ENCODE measurements at places on chromosomes 12 and 14. TPM values are rescaled to one million over a fixed set of nuclear protein-coding genes. Genes with fewer than 3 reads are reported as not detected.

DNA sequence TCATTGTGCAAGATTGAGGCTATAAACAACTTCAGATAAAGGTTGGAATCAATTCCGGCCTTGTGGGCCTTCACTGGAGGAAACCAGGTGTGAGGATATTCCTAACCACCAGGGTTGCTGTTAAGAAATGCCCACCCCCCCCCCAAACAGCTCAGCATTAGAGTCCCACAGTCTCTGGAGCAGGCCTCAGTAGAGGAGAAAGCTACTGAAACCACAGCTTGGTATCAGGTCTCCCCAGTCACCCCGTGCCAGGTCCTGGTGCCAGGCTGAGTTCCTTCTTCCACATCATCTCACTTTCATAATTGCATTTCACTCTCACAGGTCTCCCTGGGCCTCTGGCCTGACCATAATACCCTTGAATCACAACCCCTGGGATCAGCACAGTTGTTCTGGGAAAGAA, 12.5 kb downstream of the GALNT6 start:
- DNase-seq = no peak

GRCh38 chr12:175250-175649, 38.7 kb downstream of the SLC6A12 start:
- no peak for DNase-seq

GRCh38 chr12:1533205-1533601, 61.2 kb downstream of the FBXL14 start:
- no peak for DNase-seq

- DNase-seq = no peak
Measured at GRCh38 chr14:52049721-52050588, 18.9 kb downstream of the NID2 start.

DNA sequence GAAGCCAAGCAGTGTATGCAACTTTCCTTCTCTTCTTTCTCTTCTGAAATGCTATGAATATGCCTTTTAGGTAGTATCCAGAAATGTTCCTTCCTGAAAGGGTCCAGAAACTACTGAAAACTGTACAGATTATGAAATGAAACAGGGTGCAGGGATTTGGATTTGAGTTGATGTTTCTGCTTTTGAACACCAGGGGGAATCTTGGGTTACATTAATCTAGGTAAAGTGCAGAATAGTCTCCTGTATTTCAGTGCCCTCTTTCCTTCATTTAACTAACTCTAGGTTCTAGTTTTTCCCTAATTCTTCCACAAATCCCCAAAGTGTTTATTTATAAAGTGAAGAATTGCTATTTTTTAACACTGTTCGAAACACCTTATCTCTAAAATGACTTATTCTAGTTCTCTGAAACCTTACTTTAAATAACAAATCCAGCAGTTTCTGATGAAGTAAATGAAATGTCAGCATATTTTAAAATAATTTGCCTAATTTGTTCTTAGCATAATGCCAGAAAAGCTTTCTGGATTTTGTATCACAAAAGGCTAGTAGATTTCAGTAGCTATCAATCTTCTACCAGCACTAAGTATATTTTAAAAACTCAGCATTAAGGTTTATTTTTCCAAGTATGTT, 111.9 kb downstream of the LRRK2 start:
- DNase-seq = no peak

Gene KLHL33
- not detected for total RNA-seq

Gene CYP27B1
- total RNA-seq = 18.4 TPM

GRCh38 chr14:93549595-93549994, 118.9 kb downstream of the UNC79 start:
- DNase-seq = no peak

GRCh38 chr12:51662728-51663154, 71.7 kb downstream of the SCN8A start:
- DNase-seq = no peak

GRCh38 chr14:54606178-54606577, 39.2 kb downstream of the SAMD4A start:
- no peak for DNase-seq

Gene DEGS2
- total RNA-seq = 0.40 TPM

DNA sequence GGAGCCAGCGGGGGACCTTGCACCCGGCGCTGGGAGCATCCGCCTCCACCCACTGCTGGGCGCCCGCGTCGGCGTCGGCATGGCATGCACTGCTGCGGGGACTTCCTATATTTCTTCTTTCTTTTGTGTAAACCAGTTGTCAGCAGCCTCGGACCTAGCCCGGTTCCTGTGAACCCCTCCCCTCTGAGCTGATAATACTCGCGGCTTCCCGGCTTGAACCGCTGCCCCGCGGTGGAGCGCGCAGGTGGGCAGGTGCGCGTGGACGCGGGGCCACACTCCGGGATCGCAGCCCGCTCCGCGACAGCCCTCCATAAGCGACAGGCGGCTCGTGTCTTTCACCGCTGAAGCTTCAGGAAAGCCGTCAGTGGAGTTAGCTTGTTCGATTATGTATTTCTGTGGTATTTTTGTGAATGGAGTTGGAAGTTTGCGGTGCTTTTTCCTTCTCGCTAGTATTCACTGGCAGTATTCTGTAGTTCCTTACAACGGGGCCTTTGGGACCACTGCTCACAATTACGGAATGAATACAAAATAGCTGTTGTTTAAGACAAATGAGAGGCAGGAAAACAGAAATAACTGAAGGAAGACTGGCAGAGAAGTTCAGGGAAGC, 870 bp downstream of the BMAL2 start:
- DNase-seq = peak; percentile 20

Gene ANO4
- total RNA-seq = not detected

DNA sequence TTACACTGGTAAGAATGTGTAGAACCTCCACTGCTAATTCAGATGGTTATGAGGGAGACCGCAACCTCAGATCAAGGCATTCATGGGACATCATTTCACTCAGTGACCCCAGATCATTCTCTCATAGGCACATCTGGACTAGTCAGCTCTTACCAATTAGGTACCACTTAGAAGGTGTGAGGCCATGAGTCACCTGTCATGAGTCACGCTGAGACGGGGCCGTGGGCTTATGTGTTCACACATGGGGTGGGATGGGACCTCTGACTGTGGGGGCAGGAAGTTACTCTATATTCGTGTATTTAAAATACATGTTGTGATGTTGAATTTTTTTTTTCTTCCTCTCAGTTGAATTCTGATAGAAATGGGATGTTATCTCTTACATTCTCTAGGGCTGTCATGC, 55.9 kb downstream of the CCDC92 start:
- peak; percentile 58 for DNase-seq

DNA sequence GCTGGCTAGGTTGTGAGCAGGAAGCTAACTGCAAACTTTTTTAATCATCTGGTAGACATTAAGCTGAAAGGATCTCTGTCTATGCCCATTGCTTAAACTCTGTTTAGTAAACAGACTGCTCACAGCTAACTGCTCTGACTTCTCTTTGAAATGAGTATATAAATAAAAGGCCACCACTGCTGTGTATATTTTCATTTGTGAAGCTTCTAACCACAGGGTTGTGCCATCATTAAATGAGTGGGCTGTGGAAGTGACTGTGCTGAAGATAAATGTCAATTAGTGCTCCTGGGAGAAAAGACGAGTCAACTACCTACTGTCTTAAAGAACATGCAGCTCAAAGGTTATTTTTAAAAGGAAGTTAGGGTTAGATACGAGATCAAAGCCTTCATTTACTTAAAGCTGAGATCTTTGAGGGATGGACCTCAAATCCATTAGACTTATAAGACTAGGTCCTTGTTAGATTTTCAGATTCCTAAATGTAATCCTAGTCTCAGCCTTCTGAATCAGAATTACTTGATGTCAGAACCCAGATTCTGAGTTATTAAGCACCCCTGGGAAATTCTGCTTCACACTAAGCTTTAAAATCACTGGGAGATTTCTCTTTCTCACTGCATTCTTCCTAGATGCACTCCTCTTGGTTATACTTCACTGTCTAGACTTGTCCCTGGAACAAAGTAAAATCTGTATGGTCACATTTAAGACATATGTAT, 213.1 kb upstream of the FLRT2 start:
- no peak for DNase-seq

Gene SELPLG
- total RNA-seq = 19.0 TPM

DNA sequence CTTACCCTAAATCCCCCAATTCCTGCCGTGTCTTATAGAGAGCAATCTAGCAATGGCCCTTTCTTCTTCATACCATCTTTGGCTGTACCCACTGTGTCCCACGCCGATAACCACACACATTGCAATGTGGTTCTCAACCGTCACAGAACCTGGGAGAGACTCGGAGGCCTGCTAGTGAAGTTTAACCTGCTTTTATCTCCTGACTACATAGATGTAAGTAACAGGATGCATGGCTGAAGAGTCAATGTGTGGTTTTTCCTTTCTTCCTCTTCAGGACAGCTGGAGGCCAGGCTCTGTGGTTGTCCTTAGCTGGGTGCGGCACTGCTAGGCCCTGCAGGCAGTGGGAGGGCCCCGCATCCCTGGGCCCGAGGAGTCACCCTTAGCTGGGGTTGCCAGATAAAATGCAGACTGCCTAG, 51.3 kb downstream of the ZNF664 start:
- no peak for DNase-seq

- no peak for DNase-seq
Measured at GRCh38 chr14:95317817-95318343, 1.8 kb downstream of the CLMN start.

Gene KRT7
- total RNA-seq = 2.1 TPM

DNA sequence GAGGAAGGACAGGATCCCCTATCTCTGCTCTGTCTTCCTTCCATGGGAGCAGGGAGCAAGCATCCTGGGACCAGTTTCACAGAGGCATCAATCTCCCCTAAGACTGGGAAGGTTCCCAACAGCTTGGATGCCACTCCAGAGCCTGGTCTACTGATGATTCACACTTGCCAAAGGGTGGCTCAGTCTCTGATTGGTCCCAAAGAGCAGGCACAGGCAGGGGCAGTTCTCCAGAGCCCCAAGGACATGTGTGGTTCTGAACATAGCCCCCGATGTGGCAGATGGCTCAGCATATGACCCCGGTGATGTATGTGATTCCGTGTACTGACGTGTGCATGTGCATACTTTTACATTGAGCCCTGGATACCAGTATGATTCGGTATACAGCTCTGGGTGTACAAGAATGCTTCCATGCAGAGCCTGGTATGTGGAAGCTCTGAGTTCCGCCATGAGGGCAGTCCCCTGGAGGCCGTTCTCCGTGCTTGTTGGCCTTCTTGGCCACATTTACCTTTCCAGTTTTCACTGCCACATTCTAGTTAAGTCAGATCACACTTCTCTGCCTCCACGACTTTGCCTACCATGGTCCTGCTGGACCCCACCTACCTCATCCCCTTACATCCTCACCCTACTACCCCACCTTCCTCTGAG, 21.2 kb downstream of the ITGA7 start:
- DNase-seq = no peak

DNA sequence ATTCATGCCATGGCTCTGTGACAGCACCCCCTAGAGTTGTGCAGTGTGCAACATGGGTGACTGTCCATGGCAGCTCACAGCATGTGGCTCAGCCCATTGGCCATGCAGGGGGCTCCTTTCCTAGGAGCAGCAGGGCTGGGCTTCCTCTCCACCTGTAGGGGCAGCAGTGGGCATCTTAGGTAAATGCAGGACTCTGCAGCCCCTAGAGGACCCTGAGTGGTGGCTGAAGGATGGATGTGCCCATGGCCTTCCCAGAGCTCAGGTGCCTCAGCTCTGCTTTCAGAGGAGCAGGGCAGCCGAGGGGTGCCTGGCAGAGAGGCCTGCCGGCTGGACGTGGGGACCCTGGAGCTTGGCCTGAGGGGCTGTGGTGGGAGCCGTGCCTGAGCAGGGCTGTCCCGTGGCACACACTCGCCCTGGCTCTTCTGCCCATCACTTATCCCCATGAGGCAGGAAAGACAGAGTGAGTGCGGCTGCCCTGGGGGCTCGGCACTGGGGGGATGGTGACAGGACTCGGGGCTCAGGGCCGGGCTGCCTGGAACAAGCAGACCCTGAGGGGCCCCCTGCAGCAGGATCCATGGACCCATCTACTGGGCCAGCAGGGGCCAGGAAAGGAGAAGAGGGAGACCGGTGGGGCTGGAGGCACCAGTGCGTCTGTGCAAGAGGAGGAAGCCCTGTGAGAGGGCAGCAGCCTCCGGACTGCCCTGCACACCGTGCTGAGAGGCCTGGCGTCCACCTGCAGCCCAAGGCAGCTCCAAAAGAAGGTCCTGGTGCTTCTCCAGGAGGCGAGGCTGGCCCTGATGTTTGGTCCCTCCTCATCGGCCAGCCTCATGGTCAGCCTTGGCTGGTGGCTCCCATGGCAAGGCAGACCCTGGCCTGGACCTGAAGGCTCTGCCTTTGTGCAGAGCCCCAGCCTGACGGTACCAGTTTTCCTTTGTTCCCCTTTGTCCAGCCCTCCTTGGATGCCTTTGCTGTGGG, 7.6 kb downstream of the ADSS1 start:
- DNase-seq = no peak

Gene IGF1
- 0.33 TPM for total RNA-seq

- no peak for DNase-seq
Measured at GRCh38 chr12:67710582-67710981, 62.0 kb downstream of the DYRK2 start.

DNA sequence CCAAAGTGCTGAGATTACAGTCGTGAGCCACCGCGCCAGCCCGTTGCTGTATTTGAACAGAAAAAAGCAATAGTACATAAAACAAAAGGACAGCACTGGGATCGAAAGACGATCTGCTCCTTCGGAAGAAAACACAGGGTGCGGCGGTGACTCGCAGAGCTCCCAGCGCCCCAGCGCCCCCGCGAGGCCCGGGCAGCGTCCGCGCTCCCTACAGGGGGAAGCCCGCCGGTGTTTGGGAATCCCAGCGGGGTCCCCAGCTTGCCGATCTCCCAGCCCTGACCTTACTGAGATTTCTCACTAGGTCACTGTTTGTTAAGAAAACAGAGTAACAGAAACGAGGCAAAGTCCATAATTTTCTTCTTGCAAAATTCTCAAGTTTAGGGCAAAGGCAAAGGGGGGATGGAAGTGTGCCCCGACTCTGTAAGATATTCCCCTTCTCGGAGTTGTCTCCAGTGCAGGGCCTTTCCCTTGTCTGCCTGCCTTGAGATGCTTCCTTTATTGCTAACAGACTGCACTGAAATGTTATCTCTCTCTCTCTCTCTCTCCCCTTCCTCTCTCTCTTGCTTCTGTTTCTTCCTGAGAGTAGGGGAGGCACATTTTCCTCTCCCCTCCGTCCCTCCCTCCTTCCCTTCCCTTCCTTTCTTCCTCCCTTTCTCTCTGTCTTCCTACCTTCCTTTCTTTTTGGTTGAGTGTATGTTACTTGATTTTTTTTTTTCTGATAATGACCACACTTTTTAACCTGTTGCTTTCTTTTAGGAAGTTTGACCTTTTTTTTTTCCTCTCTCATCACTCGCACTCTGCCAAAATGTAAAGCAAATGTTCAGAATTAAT, 91.9 kb downstream of the TMEM30B start:
- DNase-seq = no peak
